ENCODE measurements at places on chromosomes 12 and 14.

DNA sequence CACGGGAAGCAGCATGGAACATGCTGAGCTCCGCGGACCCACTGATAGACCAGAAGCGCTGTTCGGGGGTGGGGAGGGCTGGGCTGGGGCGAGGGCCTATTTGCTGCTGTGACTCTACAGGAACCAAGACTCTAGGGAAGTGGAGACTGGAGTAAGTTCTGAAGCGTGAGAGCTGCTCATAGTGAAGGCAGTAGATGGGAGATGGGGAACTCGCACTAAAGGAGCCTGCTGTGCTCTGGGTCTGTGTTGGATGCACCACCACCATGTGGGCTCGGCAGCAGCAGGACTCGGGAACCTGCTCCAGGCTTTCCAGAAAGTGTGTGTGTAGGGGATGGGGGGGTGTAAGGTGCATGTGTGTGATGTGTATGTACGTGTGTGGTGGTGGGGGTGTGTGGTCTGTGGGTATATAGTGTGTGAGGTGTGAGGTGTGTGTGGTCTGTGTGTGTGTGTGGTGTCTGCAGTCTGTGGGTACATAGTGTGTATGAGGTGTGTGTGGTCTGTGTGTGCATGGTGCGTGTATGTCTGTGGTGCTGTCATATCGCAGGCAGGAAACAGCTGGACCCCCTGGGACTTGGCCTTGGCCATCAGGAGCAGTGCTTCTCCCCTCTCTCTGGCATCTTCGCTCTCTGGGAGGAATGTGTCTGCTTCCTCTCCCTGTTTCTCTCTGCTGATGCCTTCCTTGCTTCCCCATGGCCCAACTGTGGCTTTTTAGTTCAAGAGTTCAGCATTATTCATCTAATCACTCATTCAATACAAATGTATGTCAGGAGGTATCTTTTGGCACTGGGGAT is 378.9 kb downstream of the FUT8 start:
- no peak for DNase-seq

- no peak for DNase-seq
Observed at GRCh38 chr14:93150227-93151208, 34.2 kb downstream of the MOAP1 start.

DNA sequence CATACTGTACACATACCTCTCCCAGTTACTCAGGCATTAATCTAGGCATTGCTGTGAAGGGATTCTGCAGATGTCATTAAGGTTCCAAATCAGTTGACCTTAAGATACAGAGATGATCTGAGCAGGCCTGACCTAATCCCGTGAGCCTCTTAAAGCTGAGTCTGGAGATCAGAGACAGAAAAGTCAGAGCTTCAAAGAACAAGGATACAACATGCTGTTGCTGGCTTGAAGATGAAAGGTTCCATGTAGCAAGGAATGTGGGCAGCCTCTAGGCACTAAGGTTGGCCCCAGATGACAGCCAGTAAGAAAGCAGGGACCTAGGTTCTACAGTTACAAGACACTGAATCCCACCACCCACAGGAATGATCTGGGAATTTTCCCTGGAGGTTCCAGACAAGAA is 81.1 kb downstream of the MAP1LC3B2 start:
- DNase-seq, result no peak

GRCh38 chr14:80100681-80101080 is 110.6 kb downstream of the DIO2 start:
- no peak for DNase-seq

Measured in BJ (cell line).